ENCODE measurements at places on chromosomes 3 and 15. TPM values are rescaled to one million over a fixed set of nuclear protein-coding genes. Genes with fewer than 3 reads are reported as not detected.

The ZDHHC3 gene
- 92.7 TPM for polyA plus RNA-seq

The ST3GAL6 gene
- 1.2 TPM for polyA plus RNA-seq

The FHIT gene
- polyA plus RNA-seq: 0.17 TPM

The RCCD1 gene
- 6.1 TPM for polyA plus RNA-seq

The TF gene
- 0.07 TPM for polyA plus RNA-seq

The SLC35G2 gene
- polyA plus RNA-seq: 13.3 TPM

The ITPKA gene
- 1.5 TPM for polyA plus RNA-seq

The GOLGA8N gene
- 3.2 TPM for polyA plus RNA-seq

The TMED3 gene
- 212 TPM for polyA plus RNA-seq

The FBXO22 gene
- 59.8 TPM for polyA plus RNA-seq

The MEIS2 gene
- polyA plus RNA-seq: 33.4 TPM

The CD96 gene
- polyA plus RNA-seq: 0.41 TPM

The IL12A gene
- 3.6 TPM for polyA plus RNA-seq

The IGDCC3 gene
- 0.11 TPM for polyA plus RNA-seq

The LYZL4 gene
- not detected for polyA plus RNA-seq

The PLA2G4F gene
- not detected for polyA plus RNA-seq

The PCSK6 gene
- not detected for polyA plus RNA-seq

The A4GNT gene
- not detected for polyA plus RNA-seq

The EPB42 gene
- polyA plus RNA-seq: not detected

The HIGD2B gene
- polyA plus RNA-seq: not detected

The ERC2 gene
- 0.06 TPM for polyA plus RNA-seq

The GOLGA8O gene
- not detected for polyA plus RNA-seq

The SPCS1 gene
- polyA plus RNA-seq: 135 TPM

The DPPA2 gene
- not detected for polyA plus RNA-seq

The CIB2 gene
- 2.7 TPM for polyA plus RNA-seq

The FGD5 gene
- not detected for polyA plus RNA-seq

The SUCLG2 gene
- 54.2 TPM for polyA plus RNA-seq

The THAP10 gene
- 2.7 TPM for polyA plus RNA-seq

The SLC28A2 gene
- not detected for polyA plus RNA-seq

The COL6A5 gene
- not detected for polyA plus RNA-seq

The TRIM42 gene
- not detected for polyA plus RNA-seq

The BCHE gene
- 2.4 TPM for polyA plus RNA-seq

The VIPR1 gene
- not detected for polyA plus RNA-seq

The ALG1L2 gene
- 0.29 TPM for polyA plus RNA-seq

The LMAN1L gene
- polyA plus RNA-seq: not detected

The LRRC2 gene
- 4.2 TPM for polyA plus RNA-seq

The COL7A1 gene
- polyA plus RNA-seq: 25.8 TPM

The FGF12 gene
- not detected for polyA plus RNA-seq

The TYRO3 gene
- polyA plus RNA-seq: 21.0 TPM

The GPR149 gene
- not detected for polyA plus RNA-seq

The GPR156 gene
- polyA plus RNA-seq: 0.22 TPM

The INKA1 gene
- 1.9 TPM for polyA plus RNA-seq

The DUOXA1 gene
- polyA plus RNA-seq: not detected

The NLGN1 gene
- polyA plus RNA-seq: 1.7 TPM

The GABRR3 gene
- not detected for polyA plus RNA-seq

The P2RY14 gene
- polyA plus RNA-seq: not detected

The TIMP4 gene
- 3.6 TPM for polyA plus RNA-seq

The ITIH4 gene
- 0.63 TPM for polyA plus RNA-seq

The CCR3 gene
- polyA plus RNA-seq: not detected

The TMEM115 gene
- 26.6 TPM for polyA plus RNA-seq

The GHRL gene
- not detected for polyA plus RNA-seq

All from AG04450 (cell line).